ENCODE measurements at places on chromosomes 12 and 14. TPM values are rescaled to one million over a fixed set of nuclear protein-coding genes. Genes with fewer than 3 reads are reported as not detected.
A peak's percentile ranks its signal among the peaks of the same experiment; 100 is the strongest.

GRCh38 chr14:97499790-97500481 is 702.8 kb downstream of the VRK1 start:
- no peak for DNase-seq

GRCh38 chr12:116520801-116521471 is 38.2 kb upstream of the MAP1LC3B2 start:
- no peak for DNase-seq

- no peak for DNase-seq
Measured at GRCh38 chr14:28782301-28782700, 15.7 kb downstream of the FOXG1 start.

GRCh38 chr12:113071135-113072112 is 14.9 kb downstream of the DTX1 start:
- DNase-seq: no peak

HNRNPA1 gene
- 1,740 TPM for total RNA-seq

PRPF39 gene
- 55.7 TPM for total RNA-seq

GRCh38 chr14:93967637-93968250 is 8.6 kb downstream of the ASB2 start:
- DNase-seq: no peak

GRCh38 chr12:24408305-24408704 is 458.8 kb upstream of the SOX5 start:
- no peak for DNase-seq

RASSF9 gene
- total RNA-seq: not detected

STON2 gene
- 0.44 TPM for total RNA-seq

- no peak for DNase-seq
Measured at GRCh38 chr12:71790331-71790730, 35.7 kb downstream of the RAB21 start.

PAPLN gene
- total RNA-seq: 0.39 TPM

EID3 gene
- 10.6 TPM for total RNA-seq

GRCh38 chr12:30696943-30697342 is 1.3 kb upstream of the IPO8 start:
- no peak for DNase-seq

DNA sequence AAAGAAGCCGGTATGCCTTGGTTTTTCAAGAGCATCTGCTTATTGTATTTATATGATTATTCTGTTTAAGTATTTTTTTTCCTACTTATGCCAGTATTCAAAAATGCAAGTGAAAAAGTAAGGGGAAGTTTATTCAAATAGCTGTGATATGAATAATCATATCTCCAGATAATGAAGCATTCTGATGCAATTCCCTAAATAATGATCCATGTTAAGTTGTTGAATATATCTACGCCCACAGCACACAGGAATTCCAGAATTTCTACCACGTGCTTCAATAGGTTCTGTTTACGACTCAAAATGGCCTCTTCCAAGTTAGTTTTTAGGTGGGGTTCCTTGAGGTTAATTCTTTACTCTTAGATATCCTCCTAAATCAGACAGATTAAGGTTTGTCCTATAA is 208.3 kb downstream of the NAV3 start:
- DNase-seq: no peak

DNA sequence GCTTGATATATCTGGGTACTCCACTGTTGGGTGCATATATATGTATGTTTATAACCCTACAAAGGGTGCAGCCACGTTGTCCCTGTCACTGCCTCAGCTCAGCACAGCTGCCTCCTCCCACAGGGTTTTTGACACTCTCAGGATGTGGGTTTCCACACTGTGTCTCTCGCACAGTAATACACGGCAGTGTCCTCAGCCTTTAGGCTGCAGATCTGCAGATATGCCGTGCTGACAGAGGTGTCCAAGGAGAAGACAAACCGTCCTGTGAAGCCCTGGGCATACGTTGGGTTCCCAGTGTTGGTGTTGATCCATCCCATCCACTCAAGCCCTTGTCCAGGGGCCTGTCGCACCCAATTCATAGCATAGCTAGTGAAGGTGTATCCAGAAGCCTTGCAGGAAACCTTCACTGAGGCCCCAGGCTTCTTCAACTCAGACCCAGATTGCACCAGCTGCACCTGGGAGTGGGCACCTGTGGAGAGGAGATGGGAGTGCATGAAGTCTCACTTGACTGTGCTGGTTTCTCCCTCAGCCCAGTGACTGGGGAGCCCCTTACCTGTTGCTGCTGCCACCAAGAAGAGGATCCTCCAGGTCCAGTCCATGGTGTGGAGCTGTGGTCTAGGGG is 498.7 kb downstream of the TMEM121 start:
- peak; percentile 57 for DNase-seq

DNA sequence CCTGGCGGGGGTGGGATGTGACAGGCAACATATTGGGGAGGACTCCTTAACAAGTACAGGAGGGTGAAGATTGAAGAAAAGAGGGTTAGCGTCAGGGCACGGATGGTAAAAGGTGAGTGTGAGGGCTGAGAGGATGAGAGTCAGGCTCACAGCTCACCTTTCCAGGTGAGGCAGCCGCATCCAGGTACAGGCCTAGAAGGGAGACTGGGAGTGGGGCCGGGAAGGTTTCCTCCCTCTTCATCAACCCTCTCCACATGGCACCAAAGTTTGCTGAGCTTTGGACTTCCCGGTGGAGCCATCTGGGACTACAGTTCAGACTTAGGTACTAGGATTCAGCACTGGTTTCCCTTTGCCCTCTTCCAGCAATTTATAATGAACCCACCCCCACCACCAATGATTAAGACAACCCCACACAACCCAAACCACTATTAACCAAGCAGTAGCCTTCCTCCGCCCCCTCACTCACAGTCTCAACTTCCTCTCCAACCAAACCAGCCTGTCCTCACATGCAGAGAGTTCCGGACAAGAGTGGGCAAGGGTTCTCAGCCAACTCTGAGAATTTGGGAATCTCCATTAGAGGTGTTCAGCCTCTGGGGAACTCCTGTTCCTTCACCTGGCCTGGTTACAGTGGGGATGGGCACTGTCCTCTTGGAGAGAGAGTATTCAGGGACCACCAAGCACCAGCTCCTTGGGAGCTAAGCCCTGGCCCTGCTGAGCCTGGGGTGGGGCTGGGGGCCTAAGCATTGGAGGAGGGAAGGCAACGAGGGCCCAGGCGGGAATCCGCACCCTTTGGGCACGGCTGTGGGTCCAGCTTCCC is 2.4 kb upstream of the HOXC4 start:
- no peak for DNase-seq

KRT73 gene
- not detected for total RNA-seq

CLEC9A gene
- total RNA-seq: not detected

KRT4 gene
- total RNA-seq: not detected

GRCh38 chr14:91484186-91484585 is 25.9 kb downstream of the PPP4R3A start:
- DNase-seq: no peak

KLRD1 gene
- total RNA-seq: 2.5 TPM

DNA sequence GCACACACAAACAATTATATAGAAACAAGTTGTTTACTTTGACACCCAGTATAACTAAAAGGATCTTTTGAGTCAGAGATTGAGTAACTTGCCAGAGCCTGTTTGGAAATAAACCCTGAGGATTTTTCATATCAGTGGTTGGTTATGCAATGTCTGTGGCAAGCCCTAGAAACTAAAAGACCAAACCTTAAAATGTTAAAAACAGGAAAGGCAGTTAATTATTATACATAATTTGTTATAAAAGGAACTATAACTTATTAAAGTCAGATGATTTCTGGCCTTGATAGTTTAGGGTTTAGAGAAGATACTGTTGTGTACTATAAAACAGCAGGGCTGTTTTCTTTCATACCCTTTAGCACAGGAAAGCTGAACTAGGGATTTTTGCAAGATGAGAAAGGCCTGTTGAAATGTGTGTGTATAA is 44.1 kb downstream of the PSEN1 start:
- no peak for DNase-seq

DNA sequence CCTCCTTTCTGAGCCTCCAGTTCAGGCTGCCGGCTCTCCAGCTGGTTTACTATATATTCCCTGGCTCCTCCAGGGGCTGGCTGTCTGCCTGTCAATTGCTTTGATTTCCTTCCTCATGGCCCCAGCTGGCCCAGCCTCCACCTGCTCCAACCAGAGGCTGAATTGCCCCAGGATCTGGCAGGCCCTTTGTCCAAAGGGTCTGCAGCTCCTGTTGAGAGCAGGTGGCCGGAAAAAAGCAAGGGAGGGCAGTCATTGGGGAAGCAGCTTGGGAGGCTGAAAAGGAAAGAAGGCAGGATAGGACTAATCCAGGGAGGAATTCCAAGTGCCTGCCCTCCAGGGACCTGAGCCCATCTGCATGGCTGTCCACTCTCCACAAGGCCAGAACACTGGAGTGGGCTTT is 25.3 kb downstream of the PAH start:
- no peak for DNase-seq

KRT3 gene
- 0.08 TPM for total RNA-seq

DNA sequence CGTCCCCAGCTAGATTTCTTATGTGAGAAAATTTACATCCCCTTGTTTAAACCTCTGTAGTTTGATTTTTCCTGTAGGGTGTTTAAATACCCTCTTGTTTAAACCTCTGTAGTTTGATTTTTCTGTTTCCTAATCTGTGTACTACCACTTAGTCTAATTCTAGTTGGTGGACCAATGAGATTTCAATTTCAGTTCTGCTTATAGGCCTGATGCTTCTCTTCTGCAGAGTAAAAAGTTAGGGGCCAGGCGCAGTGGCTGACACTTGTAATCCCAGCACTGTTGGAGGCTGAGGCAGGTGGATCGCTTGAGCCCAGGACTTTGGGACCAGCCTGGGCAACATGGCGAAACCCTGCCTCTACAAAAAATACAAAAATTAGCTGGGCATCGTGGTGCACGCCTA is 11.5 kb downstream of the UBC start:
- DNase-seq: no peak

PARP11 gene
- total RNA-seq: 13.9 TPM

Data from activated T-helper 1 cell treated with anti-CD3 and anti-CD28 coated beads, Interleukin-12 subunit alpha, Interleukin-12 subunit beta, Interleukin-2, Interleukin-4 antibody, amounts not matched to agents 30 ng/mL and 10 ng/mL and 1 ng/mL, durations not matched to agents 14 hours and 24 hours and 36 hours (primary cell).